Midbrain (tissue), 1 donor: ENCODE measurements at places on chromosomes 12 and 14.

DNA sequence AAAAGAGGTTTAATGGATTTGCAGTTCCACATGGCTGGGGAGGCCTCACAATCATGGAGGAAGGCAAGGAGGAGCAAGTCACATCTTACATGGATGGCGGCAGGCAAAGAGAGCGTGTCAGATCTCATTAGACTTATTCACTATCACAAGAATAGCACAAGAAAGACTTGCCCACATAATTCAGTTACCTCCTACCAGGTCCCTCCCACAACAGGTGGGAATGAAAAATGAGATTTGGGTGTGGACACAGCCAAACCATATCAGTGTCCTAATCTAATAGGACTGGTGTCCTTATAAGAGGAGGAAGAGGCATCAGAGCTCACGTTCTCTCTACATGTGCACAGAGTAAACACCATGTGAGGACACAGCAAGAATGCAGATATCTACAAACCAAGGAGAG lies 25.9 kb downstream of the DYRK2 start:
- no peak for DNase-seq

- no peak for DNase-seq
Measured at GRCh38 chr14:52352061-52352491, 38.0 kb downstream of the PTGER2 start.

DNA sequence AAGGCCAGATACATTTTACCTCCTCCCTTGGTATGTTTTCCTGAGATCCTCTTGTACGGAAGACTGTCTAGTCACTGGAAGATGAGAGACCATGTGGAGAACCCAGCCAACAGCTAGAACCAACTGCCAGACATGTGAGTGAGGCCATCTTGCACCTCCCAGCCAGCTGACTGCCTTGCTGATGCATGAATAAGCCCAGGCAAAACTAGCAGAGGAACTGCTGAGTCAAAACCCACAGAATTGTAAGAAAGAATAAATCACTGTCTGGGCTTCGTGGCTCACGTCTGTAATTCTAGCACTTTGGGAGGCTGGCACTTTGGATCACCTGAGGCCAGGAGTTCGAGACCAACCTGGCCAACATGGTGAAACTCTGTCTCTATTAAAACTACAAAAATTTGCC lies 160.0 kb downstream of the TPH2 start:
- no peak for DNase-seq

- DNase-seq = no peak
Measured at GRCh38 chr12:103197725-103198388, 240.4 kb downstream of the ASCL1 start.

DNA sequence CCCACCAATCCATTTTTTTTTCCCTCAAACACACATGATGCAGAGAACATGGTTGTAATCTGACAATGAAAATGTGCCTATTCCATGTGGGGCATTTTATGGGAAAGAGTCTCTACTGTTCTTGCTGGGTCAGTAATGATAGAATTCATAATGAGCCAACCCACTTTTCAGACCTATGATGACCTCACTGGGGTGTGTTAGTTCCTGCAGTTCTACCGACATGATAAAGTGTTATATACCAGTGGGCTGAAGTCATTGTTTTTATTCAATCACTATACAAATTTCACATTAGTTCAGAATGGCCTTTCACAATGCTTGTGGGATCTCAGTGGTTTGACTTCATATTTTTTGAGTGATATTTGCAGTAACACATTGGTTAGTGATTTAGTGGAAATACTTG lies 47.5 kb downstream of the PPFIBP1 start:
- DNase-seq = no peak

- DNase-seq = peak; percentile 69
Measured at GRCh38 chr12:57175428-57176138, 28.2 kb upstream of the LRP1-AS start.

DNA sequence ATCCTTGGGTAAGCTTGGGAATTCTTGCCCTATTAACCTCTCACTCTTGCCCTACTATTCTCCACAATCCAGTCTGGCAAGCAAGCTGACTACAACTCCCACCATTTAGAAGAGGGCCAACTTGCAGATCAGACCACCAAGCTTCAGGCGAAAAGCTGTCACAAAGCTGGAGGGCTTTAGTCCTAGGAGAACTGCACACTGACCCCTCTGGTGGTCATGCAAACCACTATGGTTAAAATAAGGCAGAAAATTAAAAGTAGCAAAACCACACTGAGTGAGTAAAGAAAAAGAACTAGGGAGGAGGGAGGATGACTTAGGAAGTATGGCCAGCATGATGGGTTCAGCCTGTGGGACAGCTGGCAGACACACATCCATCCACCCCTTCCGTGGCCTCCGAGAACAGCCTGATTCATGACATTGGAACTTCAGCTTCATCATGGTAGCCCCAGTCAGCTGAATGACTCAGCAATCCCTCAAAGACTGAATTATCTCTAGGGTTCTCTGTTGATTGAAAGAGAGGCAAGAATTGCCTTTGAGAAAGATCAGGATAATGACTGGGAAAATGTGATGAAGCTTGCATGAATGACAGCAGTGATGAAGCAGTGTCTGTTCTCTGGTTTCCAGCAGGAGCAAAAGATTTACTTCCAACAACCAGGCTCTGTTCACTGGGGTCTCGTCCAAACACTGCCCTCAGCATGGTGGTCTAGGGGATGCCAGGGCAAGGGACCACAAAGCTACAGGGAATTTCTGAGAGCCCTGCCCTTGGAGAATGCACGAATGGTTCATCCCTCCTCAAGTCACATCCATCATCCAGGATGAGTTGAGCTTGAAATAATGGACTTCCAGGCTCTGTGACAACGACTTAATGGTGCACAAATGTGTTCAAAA lies 24.4 kb downstream of the PITPNM2 start:
- no peak for DNase-seq

DNA sequence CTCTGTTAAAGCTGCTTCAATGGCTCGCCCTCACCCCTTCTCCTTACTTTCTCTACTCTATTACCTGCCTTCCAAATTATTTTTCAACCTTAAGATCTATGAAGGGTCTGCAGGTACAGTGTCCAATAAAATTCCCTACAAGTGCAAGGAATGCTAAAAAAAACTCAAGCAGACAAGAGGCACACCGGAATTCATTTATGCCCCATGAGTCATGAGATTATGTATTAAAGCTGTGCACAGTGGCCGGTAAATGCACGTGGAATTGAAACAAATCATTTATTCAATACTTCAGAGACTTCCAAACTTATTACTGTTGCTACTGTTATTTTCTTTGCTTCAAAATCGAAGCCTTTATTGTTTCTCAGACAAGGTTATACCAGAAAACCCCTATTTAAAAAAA lies 68.4 kb downstream of the ST8SIA1 start:
- no peak for DNase-seq

GRCh38 chr12:20624718-20625117 lies 70.4 kb upstream of the SLCO1C1 start:
- DNase-seq = no peak

DNA sequence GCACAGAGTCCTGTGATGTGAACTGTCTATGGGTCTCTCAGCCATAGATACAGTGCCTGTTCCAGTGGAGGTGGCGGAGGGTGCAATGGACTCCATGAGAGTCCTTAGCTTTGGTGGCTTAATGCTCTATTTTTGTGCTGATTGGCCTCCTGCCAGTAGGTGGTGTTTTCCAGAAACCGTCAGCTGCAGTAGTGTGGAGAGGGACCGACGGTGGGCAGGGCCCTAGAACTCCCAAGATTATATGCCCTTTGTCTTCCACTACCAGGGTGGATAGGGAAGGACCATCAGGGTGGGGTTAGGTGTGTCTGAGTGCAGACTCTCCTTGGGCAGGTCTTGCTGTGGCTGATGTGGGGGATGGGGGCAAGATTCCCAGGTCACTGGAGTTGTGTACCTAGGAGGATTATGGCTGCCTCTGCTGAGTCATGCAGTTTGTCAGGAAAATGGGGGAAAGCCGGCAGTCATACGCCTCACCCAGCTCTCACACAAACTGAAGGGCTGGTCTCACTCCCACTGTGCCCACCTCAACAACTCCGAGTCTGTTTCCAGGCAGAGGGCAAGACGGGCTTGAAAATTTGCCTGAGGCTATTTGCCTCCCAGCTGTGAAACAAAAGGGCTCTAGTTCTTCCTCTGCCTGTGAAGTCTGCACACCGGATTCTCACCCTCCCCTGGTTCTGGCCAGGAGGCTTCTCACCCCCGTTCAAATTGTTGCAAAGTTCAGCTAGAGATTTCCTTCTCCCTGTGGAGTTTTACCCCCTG lies 24.9 kb upstream of the ZDHHC17 start:
- no peak for DNase-seq

DNA sequence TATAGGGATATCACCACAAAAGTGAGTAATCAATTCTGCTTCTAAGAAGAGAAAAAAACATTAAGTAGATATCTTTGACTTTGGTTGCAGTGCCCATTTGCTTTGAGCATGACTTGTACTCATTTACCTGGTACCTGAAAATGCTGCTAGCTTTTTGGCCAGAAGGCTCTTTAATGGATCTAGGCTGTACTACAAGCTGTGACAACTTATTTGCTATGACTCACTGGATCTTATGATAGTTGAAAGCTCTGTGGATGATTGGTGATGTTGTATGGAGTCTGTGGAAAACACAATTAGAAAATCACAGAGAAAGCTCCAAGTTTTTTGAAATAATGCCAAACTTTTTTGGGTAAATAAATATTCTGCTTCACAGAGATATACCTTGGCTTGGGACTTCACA lies 960.9 kb upstream of the FBXO33 start:
- no peak for DNase-seq

DNA sequence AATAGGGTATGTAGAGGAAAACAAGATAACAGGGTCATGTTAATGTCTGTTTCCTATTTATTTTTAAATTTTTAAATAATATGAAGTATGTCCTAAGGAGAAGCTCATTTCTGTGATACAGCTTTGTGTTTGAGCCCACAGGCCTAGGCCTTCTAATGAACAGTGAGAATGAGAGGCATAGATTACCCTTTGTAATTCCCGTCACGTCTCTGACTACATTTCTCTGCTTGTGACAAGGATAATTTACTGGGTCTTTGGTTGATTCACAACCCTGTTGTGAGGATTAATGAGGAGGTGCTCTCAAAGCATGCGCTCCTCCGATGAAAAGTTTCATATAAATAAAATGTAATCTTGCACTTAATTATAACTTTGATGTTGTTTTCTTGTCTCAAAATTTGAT lies 56.1 kb downstream of the SYT10 start:
- no peak for DNase-seq

- DNase-seq = no peak
Measured at GRCh38 chr12:106094304-106094703, 44.5 kb downstream of the NUAK1 start.

- no peak for DNase-seq
Measured at GRCh38 chr14:85934886-85935254, 404.9 kb downstream of the FLRT2 start.

DNA sequence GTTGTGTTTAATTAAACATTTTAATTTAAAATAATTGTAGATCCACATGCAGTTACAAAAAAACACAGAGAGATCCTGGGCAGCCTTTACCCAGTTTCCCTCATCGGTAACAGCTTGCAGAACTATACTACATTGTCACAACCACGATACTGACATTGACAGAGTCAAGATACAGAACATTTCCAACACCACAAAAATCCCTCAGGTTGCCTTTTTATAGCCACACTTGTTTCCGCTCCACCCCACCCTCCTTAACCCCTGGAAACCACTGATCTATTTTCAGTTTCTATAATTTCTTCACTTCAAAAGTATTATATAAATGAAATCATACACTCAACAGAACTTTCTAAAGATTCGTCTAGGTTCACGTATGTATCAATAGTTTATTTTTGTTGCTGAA lies 458.8 kb upstream of the SOX5 start:
- DNase-seq = no peak

DNA sequence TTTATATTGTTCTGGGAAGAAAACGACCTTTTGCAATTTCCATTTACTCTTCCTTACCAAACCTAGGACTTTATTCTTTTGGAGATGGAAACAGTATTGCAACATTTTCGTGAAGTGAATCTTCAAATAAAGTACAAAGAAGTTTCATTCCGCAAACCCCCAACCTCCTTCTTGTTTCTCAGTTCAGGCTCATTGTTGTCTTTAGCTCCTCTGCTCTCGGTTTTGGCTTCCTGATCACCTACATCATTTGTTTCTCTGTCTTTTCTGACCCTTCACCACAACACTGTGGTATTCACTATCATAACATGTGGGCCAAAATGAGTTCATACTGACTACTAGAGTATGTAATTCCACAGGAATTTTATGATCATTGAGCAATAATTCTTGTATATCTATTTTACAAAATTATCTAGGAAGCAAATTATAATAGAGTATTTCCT lies 266.8 kb downstream of the ADAMTS20 start:
- DNase-seq = no peak

DNA sequence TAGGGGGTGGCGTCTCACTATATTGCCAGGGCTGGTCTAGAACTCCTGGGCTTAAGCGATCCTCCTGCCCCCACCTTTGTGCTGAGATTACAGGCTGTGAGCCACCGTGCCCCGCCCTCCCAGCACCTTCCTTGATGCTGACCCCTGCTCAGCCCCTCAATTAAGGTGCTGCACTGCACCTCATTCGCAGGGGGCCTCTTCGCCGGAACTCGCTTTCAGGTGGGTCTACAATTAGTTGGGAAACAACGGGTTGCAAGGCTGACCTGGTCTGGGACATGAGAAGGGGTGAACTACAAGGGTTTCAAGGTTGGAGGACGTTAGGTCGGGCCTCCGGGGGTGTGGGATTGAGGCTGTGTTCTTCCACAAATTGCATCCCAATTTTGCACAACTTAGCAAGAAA lies 1.2 kb upstream of the NOP2 start:
- no peak for DNase-seq

GRCh38 chr12:67356380-67356774 lies 87.2 kb downstream of the CAND1 start:
- DNase-seq = no peak

- no peak for DNase-seq
Measured at GRCh38 chr12:132653567-132654290, 33.4 kb downstream of the POLE start.

DNA sequence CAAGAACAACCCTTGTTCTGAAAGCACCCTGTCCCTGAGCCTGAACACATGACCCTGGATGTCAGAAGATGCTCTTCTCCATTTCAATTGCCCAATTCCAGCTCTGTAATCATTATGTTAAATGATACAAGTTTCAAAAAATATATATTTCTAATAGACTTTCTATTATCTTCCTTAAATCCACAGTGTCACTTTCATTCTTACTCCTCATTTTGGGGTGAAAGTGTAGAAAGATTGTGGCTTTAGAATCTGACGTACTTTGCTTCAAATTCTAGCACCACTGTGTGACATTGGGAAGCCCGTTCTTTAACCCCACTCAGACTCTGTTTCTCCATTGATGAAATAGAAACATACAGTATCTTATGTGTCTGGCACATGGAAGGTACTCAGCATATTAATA lies 83.2 kb downstream of the ETV6 start:
- DNase-seq = no peak

DNA sequence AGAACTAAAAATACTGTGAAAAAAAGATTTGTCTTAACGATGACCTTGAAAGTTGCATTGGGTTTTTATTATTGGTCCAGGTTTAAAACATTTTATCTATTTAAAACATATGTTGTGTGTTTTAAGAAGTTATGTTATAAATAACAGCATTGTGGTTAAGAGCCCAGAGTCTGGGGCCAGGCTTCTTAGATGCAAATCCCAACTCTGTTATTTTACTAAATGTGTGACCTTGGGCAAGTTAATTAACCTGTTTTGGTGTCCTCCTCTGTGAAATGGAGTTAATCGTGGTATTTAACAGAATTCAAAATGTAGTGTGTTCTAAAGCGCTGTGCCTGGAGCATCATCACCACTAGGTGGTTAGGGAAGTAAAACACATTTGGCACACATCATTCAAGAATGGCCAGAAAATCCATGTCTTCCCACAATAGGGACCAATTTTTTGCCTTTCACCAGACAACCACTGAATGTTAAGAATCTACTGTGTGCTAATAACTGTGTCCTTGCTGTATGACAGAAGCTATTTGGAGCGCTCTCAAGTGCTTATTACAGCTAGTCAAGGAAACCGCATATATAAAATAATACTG lies 133.3 kb downstream of the MON2 start:
- no peak for DNase-seq
